Activated T-helper 1 cell treated with anti-CD3 and anti-CD28 coated beads, Interleukin-12 subunit alpha, Interleukin-12 subunit beta, Interleukin-2, Interleukin-4 antibody, amounts not matched to agents 30 ng/mL and 10 ng/mL and 1 ng/mL, durations not matched to agents 14 hours and 24 hours and 36 hours (primary cell): ENCODE measurements at places on chromosomes 12 and 14.

DNA sequence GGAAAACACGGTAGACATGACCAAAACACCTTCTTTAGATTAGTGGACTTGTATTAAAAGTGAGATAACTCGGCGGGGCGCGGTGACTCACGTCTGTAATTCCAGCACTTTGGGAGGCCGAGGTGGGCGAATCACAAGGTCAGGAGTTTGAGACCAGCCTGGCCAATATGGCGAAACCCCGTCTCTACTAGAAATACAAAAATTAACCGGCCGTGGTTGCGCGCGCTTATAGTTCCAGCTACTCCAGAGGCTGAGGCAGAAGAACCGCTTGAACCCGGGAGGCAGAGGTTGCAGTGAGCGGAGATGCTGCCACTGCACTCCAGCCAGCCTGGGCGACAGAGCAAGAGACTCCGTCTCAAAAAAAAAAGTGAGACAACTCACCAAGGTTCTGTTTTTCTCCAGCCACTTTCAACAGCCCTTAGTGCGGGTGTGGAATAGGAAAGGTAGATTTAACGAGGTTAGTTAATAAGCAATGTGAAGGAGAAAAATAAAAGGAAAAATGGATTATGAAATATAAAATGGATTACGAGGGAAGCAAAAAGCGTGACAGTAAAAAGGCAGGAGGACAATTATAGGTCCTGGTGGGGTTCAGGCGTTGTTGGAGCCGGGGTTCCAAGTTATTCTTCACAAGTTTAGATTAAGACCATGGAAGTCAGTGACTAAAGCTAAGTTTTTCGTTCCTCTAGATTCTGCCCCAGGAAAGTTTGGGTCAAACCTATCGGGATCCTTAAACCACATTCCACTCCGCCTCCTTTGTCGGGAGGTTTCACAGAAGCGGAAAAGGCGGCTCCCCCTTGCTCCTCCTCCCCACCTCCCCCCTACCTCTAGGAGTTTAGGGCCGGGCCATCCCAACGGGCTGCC, 534 bp downstream of the PPP2R3C start:
- peaks cover 62% of the 10 kb centered on the region for H3K4me1 ChIP-seq
- DNase-seq: no peak
- no peaks in the 10 kb centered on the region for H3K27me3 ChIP-seq
- peaks cover 37% of the 10 kb centered on the region for H3K36me3 ChIP-seq
- H3K4me3 ChIP-seq: peak overlapping the region; percentile 97

DNA sequence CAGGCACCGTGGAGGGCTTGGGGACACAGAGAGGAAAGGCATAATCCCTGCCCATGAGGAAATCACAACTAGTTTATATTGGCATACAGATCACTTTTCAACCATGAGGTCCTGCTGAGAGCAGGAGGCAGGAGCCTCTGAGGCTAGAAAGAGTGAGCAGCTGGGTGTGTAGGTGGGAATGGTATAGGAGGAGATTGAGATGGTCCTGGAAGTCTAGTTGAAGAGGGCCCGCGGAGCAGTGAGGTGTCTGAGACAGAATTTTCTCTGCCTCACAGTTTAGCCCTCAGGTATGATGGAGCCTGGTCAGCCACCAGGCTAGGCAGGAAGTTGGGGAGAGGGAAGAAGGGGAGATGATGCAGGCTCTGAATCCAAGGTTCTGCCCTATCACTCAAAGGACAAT, 54.7 kb upstream of the JDP2 start:
- H3K27ac ChIP-seq: no peak overlapping the region
- no peaks in the 10 kb centered on the region for H3K36me3 ChIP-seq
- no peak for DNase-seq
- H3K4me1 ChIP-seq: no peaks in the 10 kb centered on the region

- peaks cover 5% of the 10 kb centered on the region for H3K4me1 ChIP-seq
- H3K27me3 ChIP-seq: peaks cover 4% of the 10 kb centered on the region
- no peaks in the 10 kb centered on the region for H3K36me3 ChIP-seq
- H3K4me3 ChIP-seq: no peak overlapping the region
- no peak for DNase-seq
- H3K27ac ChIP-seq: no peak overlapping the region
Measured at GRCh38 chr12:131862600-131862993, 31.8 kb upstream of the ULK1 start.

GRCh38 chr14:100073576-100074430, 8.6 kb downstream of the EVL start:
- DNase-seq: no peak
- no peaks in the 10 kb centered on the region for H3K27me3 ChIP-seq
- peak overlapping the region; percentile 92 for H3K27ac ChIP-seq
- H3K4me1 ChIP-seq: peaks cover 96% of the 10 kb centered on the region
